ENCODE measurements at places on chromosomes 3 and 15. TPM values are rescaled to one million over a fixed set of nuclear protein-coding genes. Genes with fewer than 3 reads are reported as not detected.

The NANOGP8 gene
- total RNA-seq, result not detected

DNA sequence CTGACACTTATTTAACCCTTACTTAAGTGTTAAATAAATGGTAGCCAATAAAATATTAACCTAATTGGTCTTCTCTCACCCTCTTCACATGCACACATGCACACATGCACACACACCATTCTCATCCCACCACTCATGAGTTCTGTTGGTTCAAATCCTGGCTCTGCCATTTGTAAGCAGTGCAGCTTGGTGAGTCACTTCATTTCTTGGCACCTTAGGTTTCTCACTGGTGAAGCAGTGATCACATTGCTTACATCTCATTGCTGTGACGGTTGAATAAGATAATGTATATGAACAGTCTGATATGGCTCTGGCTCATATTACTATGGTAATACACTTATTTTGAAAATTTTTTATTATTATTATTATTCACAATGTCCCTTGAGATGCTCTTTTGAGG lies 33.8 kb downstream of the RIOX2 start:
- DNase-seq, result no peak

GRCh38 chr3:151550642-151551041 lies 89.8 kb upstream of the IGSF10 start:
- DNase-seq, result no peak

DNA sequence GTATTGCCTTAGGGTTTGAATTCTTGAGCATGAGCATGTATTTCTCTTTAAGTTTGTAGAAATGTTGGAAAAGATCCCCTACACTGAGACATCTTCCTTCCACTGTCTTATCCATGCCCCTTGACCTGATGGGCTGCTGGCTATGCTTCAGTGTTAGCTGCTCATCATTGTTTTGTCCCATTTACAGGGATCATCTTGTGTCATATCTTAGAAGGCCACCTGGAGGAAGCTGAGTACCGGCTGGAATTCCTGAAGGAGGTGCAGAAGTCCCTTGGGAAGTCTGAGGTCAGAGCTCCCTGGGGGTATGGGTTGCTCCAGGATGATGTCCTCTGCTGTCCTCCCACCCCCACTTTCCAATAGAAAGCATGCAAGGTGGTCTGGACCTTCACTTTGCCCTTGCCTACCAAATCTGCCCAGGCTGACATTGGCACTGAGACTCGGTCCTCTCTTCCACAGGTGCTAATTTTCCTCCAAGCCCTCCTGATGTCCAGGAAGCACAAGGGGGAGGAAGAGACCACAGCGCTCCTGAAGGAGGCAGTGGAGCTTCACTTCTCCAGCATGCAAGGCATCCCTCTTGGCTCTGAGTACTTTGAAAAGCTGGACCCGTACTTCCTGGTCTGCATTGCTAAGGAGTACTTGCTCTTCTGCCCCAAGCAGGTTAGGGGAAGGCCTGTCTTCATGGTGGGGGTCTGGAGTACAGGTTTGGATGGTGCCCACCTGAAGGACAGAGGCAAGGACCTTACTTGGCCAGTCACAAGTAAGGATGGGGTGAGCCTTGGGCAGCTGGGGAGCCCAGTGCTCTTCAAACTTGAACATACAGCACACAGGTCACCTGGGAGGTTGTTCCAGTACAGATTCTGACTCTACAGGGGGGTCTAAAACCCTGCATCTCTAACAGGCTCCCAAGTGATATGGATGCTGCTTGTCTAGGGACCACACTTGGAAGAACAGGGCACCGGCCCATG lies 17.7 kb downstream of the TTC21A start:
- peak; percentile 22 for DNase-seq

The NR1D2 gene
- total RNA-seq, result 23.8 TPM

The SUSD5 gene
- total RNA-seq, result 0.60 TPM

- DNase-seq, result peak; percentile 86
Observed at GRCh38 chr15:74955796-74956647, 550 bp downstream of the RPP25 start.

GRCh38 chr15:52008698-52009434 lies 10.2 kb upstream of the MAPK6 start:
- DNase-seq, result no peak

GRCh38 chr15:42100021-42100800 lies 5.8 kb upstream of the PLA2G4D start:
- no peak for DNase-seq

The ZNF770 gene
- total RNA-seq, result 33.7 TPM

- no peak for DNase-seq
Observed at GRCh38 chr15:83100097-83100646, 7.3 kb upstream of the TM6SF1 start.

The RPL4 gene
- 1,466 TPM for total RNA-seq

The MORC1 gene
- total RNA-seq, result not detected

- no peak for DNase-seq
Observed at GRCh38 chr3:73215281-73215680, 153.8 kb downstream of the EBLN2 start.

The LRTM1 gene
- total RNA-seq, result not detected

The PLS1 gene
- total RNA-seq, result 2.9 TPM

GRCh38 chr3:59133311-59133710 lies 83.5 kb upstream of the CFAP20DC start:
- DNase-seq, result no peak

The VWA5B2 gene
- total RNA-seq, result not detected

GRCh38 chr3:188106887-188107830 lies 46.8 kb upstream of the LPP start:
- no peak for DNase-seq

The ISG20 gene
- 4.0 TPM for total RNA-seq

GRCh38 chr15:46120713-46121112 lies 485.9 kb downstream of the SQOR start:
- DNase-seq, result no peak

The SPESP1 gene
- 1.5 TPM for total RNA-seq

DNA sequence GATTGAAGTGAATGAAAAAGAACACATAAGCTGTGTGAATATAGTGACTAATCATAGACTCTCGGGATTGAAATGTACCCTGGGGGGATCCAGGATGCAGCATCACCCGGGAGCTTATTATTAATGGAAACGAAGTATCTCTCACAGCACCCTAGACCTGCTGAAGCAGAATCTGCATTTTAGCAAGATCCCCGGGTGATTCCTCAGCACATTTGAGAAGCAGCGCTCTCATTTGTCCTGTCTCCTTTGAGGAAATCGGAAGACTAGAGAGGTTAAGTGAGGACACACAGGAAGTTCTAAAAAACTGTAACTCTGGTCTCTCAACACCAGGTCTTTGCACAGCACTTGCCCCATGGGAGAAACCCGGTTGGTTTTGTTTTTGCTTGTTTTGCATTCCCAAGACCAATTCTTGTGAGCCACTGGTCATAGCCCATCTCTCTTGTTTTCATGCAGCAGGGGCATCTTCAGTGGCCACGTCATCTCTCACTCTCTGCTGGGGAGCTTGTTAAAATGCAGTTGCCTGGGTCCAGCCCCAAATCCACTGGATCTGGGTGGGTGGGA lies 30.2 kb downstream of the ZNF710 start:
- DNase-seq, result no peak

The DPPA4 gene
- not detected for total RNA-seq

DNA sequence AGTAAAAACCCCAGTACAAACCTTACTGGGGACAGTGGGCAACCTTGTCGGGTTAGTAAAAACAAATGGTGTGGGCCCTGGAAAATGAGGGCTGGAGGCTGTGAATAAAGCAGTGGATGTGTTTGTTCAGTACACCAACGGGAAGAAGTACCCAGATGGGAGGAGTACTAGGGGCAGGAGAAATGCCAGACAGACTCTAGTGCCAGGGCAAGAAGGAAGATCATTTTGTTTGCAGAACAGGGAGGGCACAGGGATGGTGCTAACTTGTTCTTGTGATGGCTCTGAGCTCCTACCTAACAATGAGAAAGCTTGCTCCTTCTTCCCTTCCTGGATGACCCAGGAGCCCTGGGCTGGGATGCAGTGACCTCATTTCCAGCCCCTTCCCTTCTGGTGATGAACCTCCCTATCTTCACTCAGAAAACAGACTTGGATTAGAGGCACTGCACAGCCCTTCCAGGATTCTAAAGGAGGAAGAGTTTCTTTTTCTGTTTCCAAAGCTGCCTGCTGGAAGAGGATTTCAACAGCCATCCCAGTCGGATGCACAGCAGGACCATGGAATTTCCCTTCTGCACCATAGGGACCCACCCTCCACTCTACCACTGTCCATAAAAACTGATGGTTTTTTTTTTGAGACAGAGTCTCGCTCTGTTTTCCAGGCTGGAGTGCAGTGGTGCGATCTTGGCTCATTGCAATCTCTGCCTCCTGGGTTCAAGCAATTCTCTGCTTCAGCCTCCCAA lies 6.1 kb downstream of the RASSF1 start:
- no peak for DNase-seq

- no peak for DNase-seq
Observed at GRCh38 chr3:31129241-31129640, 234.8 kb upstream of the GADL1 start.

- no peak for DNase-seq
Observed at GRCh38 chr15:85404176-85404917, 23.9 kb downstream of the AKAP13 start.

GRCh38 chr3:100060685-100061484 lies 53.4 kb downstream of the FILIP1L start:
- no peak for DNase-seq

GRCh38 chr15:27401471-27401870 lies 430.5 kb downstream of the GABRG3 start:
- no peak for DNase-seq

- DNase-seq, result no peak
Observed at GRCh38 chr3:45617430-45618080, 23.0 kb downstream of the LIMD1 start.

The DUOXA2 gene
- not detected for total RNA-seq

- DNase-seq, result no peak
Observed at GRCh38 chr3:8210882-8211341, 290.7 kb upstream of the LMCD1 start.

- no peak for DNase-seq
Observed at GRCh38 chr3:29384640-29385039, 103.8 kb downstream of the RBMS3 start.

- no peak for DNase-seq
Observed at GRCh38 chr3:96705895-96706294, 108.5 kb upstream of the EPHA6 start.

- DNase-seq, result no peak
Observed at GRCh38 chr3:43468133-43468532, 153.7 kb downstream of the ANO10 start.

DNA sequence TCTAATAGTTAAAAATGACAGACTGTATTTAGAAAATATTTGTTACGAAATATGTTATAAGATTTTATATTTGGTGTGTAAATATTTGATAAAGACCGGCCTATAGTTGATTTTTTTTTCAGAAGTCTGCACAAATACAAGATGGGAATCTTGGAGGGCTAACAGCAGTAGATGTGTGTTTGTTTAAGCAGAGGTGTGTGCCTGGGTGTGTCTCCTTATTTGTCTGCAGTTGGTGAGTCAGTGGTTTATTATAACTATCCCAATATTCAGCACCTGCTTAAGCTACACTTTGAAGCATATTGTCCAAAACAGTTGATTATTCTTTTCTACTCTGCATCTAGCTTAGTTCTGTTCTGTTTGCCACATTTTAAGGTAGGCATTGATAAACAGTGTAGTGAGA lies 12.4 kb downstream of the GLCE start:
- no peak for DNase-seq

- DNase-seq, result no peak
Observed at GRCh38 chr3:119659606-119660291, 640 bp downstream of the POPDC2 start.

GRCh38 chr3:131794766-131795388 lies 239.9 kb downstream of the CPNE4 start:
- no peak for DNase-seq

- DNase-seq, result no peak
Observed at GRCh38 chr3:77303955-77304699, 264.2 kb downstream of the ROBO2 start.

The TMEM42 gene
- total RNA-seq, result 7.4 TPM

GRCh38 chr3:174873832-174874657 lies 14.9 kb downstream of the NAALADL2 start:
- DNase-seq, result no peak

The C15orf40 gene
- total RNA-seq, result 13.4 TPM

DNA sequence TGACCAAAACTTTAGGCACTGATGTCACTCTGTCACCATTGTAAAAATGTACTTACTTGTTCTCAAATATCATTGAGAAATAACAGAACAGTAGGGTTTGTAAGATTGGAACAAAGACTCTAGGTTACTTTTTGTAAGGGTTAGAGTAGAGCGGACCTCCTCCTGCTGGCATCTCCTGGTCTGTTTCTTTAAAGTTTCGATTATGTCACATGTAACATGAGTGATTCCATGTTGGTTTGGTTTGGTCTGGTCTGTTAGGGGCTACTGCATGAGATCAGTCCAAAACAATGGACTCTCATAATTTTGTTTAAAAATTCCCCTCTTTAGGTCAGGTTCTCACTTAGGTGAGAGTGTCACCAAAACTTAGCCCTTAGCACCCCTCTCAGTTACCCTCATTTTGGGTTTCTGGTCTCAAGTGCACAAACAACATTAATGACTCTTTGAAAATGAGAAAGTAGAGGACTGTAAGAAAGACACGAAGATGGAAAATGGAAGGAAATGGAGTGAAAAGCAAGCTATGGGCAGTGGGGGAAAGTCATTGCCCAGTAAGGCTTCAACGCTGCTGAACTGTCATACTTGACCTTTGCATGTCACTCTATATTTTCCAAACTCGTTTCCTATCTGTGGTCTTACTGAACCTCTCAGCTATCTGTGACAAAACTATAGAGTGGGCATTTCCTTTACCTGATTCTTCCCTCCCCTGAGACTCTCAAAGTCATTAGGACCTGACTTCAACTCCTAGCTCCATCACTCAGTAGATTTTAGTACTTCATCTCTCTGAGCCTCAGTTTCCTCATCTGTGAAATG lies 52.7 kb downstream of the LDHAL6B start:
- DNase-seq, result no peak

- no peak for DNase-seq
Observed at GRCh38 chr3:181715571-181716340, 4.0 kb downstream of the SOX2 start.

GRCh38 chr15:73295630-73296286 lies 73.0 kb downstream of the HCN4 start:
- no peak for DNase-seq

The RASL12 gene
- 53.3 TPM for total RNA-seq

DNA sequence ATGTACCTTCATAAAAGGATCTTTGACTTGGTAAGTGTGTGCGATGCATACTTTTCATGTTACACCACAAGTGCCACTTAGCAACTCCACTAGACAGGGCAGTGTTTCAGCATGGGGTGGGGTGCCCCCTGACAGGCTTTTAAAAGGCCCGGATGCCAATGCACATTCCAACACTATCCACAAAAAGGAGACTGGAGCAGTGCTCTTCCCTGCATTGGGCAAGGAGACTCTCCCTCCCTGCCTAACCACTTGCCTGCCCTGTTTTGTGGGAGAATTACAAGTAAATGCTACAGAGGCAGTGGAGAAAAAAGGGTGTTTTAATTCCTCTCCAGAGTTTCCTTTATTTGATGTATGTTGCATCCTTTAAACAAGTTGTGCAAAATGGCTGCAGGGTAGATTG lies 1.7 kb upstream of the RARB start:
- DNase-seq, result peak; percentile 39

The CIAO2A gene
- total RNA-seq, result 49.1 TPM

GRCh38 chr3:80190051-80190450 lies 422.3 kb upstream of the ROBO1 start:
- no peak for DNase-seq

GRCh38 chr3:30258426-30259392 lies 347.7 kb upstream of the TGFBR2 start:
- DNase-seq, result no peak

The PFKFB4 gene
- total RNA-seq, result 2.0 TPM

- no peak for DNase-seq
Observed at GRCh38 chr3:40057077-40057476, 247.7 kb downstream of the MYRIP start.

The PAK6 gene
- total RNA-seq, result 10.1 TPM

The GABRG3 gene
- not detected for total RNA-seq

GRCh38 chr3:59876533-59877062 lies 826.8 kb upstream of the CFAP20DC start:
- no peak for DNase-seq

The CLDN16 gene
- total RNA-seq, result 0.08 TPM

Measured in left cardiac atrium (tissue), 4 donors.